ENCODE measurements at places on chromosomes 7 and 10. TPM values are rescaled to one million over a fixed set of nuclear protein-coding genes. Genes with fewer than 3 reads are reported as not detected.
A peak's percentile ranks its signal among the peaks of the same experiment; 100 is the strongest.

VWDE gene
- total RNA-seq: not detected

ECHDC3 gene
- total RNA-seq: 257 TPM

ERCC6 gene
- 10.7 TPM for total RNA-seq

TAS2R3 gene
- total RNA-seq: 0.60 TPM

CLCN1 gene
- not detected for total RNA-seq

COL1A2 gene
- 5.6 TPM for total RNA-seq

GIMAP5 gene
- 8.8 TPM for total RNA-seq

C7orf33 gene
- not detected for total RNA-seq

PNLIP gene
- not detected for total RNA-seq

TFPI2 gene
- total RNA-seq: 1.1 TPM

GRCh38 chr7:96903906-96904305, 101.4 kb upstream of the DLX6 start:
- DNase-seq: no peak

DNA sequence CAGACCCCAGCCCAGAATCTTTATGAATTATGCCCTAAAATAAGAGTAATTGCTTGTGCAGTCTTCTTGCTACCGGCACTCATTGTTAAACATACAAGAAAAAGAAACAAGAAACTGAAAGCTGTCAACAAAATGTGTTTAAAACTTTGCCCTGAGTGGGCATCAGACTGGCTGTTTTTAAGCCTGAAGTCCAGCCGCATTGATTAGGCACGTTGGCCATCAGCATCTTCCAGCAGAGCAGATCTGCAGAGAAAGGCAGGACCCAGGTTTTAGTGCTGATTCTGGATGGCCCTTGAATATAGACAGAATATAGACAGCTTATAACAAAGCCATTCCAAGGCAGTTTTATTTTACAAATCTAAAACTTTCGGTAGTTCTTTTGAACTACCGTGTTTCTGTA, 102.8 kb downstream of the POLL start:
- DNase-seq: no peak

- DNase-seq: no peak
Measured at GRCh38 chr7:81321949-81322348, 403.1 kb upstream of the SEMA3C start.

DNA sequence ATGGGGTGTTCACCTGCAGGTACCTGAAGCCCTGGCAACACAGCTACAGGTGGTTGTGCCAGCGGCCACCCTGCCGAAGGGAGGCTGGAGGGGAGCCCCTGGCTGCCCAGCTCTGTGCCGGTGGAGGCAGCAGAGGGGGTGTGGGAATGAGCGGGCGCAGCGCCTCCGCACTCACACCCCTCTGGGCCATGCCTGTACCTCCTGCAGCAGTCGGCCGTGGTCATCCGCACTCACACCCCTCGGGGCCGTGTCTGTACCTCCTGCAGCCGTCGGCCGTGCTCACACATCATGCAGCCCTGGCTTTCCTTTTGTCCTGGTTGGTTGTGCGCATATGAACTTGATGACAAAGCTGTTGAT, 1.7 kb downstream of the ZNF511 start:
- peak; percentile 62 for DNase-seq

DNA sequence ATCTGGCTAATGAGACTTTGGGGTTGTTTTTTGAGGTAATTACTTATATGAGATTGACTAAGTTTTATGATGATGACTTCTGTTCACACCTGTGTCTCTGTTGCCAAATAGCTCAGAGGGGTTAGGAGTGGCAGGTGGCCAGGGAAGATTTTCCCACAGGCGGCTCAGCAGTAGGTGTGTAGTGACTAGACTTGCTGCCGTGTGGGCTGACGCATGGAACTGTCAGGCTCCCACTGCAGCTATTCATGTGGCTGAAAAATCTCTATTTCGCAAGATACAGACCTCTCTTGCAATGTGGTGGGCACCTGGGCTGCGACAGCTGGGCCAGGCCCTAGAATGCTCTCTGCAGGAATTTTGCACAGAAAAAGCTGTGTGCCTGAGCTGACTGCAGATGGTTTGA, 1.4 kb downstream of the CPA4 start:
- DNase-seq: no peak

DNA sequence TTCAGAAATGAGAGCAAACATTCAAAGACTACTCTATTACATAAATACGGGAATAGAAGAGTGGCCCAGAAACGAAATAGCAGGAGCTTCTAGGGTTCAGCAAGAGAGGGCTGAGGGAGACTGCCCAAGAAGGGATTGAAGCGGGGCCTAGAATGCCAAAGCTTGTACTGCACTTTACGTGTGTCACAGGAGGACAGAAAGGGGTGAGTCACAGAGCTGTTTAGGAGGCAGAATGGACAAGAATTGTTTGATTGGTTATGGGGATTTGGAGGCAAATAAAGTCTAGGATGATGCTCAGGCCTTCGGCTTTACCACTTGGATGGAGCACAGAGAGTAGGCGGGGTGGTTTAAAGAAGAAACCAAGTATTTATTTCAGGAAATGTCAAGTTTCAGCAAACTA, 11.3 kb upstream of the FXYD4 start:
- no peak for DNase-seq

DNA sequence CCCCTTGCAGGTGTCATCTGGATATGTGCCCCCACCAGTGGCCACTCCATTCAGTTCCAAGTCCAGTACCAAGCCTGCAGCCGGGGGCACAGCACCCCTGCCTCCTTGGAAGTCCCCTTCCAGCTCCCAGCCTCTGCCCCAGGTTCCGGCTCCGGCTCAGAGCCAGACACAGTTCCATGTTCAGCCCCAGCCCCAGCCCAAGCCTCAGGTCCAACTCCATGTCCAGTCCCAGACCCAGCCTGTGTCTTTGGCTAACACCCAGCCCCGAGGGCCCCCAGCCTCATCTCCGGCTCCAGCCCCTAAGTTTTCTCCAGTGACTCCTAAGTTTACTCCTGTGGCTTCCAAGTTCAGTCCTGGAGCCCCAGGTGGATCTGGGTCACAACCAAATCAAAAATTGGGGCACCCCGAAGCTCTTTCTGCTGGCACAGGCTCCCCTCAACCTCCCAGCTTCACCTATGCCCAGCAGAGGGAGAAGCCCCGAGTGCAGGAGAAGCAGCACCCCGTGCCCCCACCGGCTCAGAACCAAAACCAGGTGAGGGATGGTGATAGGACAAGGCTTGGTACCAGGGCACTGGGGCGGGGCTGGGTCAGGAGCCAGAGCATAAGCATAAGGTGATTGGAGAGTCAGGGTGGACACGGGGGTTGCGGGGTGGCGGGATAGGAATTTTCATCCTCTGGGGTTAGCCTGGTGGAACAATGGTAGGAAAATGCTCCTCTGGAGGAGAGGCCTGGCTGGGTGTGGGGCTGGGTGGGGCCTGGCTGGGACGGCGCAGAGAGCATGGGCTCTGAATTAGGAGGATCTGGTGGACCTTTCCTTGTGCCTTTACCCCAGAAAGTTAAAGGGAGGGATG, 1.9 kb downstream of the ZYX start:
- DNase-seq: no peak

DNA sequence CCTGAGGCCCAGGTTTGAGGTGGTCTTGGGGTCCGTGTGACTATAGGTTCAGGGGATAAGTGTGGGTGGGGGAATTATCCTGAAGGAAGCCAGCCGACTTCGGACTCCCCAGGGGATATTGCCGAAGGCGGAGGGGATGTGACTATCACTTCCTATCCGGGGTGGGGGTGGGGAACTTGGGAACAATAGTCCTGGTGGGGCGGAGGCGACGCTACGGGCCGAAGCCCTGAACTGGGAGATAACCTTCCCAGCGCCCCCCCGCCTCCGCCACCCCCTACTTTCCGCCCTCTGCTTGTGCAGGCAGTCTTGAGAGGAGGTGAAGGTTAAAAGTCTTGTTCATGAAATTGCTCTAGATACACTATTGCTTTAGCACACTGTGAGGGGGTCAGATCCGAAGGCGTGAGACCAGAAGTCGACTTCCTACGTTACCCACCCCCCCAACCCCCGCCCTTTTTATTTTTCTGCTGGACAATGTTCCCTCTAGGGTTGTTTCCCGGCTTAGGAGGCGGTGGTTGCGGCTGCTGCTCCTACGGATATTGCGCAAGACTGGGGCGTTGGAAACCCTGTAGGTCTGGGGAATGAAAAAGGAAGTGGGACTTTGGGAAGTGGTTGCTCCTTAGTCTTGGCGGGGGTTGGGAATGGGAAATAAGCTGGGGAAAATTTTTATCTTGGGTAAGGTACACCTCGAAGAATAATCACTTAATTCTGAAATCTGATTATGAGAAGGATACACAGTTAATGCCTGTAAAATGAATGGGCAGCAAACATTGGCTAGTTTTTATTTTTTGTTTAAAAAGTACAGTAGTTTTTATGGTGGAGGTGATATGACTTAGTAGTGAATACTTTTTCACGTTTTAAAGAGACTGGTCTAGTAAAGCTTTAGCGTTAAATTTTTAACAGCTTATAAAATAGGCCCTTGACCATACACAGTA, 1.5 kb downstream of the PTPN12 start:
- DNase-seq: peak; percentile 86

DNA sequence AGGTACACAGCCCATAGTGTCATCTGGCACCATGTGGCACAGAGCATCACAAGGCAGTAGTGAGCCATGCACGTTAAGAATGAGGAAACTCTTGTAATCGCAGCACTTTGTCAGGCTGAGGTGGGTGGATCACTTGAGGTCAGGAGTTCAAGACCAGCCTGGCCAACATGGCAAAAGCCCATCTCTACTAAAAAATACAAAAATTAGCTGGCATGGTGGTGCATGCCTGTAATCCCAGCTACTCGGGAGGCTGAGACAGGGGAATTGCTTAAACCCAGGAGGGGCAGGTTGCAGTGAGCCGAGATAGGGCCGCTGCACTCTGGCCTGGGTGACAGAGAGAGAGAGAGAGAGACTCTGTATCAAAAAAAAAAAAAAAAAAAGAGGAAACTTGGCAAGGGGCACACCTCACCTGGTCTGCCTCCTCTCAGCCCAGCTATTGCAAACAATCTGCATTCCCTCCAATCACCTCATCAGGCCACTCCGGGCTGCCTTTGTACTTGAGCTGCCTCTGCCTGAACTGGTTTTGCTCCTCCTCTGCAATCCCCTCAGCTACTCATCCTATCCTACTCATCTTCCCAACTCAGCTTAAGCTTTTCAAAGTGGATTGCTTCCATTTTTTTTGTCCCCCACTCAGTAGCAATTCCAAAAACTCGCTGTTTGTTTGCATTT, 46.0 kb upstream of the OPTN start:
- no peak for DNase-seq

- peak; percentile 97 for DNase-seq
Measured at GRCh38 chr7:101536232-101536631, 92.9 kb downstream of the MYL10 start.

DNA sequence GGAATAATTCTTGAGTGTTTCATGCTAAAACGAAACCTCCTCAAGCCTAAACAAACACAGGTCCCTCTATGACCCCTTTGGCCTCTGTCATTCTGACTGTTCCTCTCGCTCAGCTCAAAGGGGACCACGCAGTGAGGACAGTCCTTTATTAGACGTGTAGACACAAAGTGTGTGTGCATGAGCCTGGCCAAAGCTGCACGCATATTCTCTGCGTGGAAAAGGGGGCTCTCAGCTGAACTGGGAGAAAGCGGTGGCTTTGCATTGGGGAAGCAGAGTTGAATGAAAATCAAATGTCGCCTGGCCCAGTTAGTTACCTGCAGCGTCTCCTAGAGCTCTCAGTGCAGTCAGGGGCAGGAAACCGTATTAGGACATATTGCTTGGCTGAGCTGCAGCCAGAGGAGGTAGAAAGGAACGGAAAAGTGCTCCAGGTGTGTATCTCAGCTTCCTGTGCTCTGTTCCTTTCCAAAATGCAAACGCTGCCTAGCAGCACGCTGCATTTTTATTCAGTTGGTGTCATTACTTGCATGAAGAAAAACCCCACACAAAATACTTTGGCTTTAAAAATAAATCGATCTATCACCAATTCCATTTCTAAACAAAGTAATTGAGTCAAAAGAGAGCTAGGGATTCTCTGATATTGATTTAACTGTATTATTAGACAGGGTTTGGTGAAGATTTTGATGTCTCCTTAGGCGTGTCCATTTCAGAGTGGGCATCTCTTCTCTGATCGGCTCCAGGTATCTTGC, 4.9 kb downstream of the GATA3 start:
- DNase-seq: no peak

GRCh38 chr7:158945519-158945918, 89.2 kb downstream of the DYNC2I1 start:
- no peak for DNase-seq

- peak; percentile 61 for DNase-seq
Measured at GRCh38 chr7:134167250-134167649, 40.1 kb downstream of the LRGUK start.

- DNase-seq: no peak
Measured at GRCh38 chr10:36489611-36490228, 635.7 kb upstream of the ANKRD30A start.

DNA sequence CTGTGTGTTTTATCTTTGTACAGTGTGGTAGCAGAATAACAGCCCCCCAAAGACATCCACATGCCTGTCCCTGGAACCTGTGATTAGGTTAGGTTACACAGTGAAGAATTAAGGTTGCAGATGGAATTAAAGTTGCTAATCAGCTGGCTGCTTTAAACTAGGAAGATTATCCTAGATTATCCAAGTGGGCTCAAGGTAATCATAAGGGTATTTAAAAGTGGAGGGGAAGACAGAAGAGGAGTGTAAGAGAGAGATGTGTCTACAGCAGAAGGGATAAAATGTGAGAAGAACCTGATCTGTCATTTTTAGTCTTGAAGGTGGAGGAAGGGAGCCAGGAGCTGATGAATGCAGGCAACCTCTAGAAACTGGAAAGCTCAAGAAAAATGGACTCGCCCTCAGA, 117.6 kb downstream of the ARHGAP22 start:
- DNase-seq: no peak

DNA sequence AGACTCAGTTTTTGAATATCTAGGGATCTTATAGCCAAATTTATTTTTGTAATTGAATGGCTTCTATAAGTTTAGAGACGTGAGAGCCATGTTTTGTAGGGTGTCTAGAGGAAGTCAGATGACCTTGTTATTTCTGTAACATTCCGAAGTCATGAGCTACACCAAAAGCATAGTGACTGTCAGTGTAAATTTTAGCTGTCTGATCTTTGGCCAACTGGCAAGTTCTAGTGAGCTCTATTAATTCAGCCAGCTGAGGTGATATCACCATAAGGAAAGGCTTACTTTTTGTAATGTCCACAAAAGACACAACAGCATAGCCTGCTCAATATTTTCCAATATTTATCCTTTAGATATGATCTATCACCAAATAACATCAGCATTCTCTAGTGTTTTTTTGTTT, 9.9 kb upstream of the NT5C3A start:
- DNase-seq: no peak

GRCh38 chr10:117830787-117831212, 215.9 kb downstream of the RAB11FIP2 start:
- no peak for DNase-seq
